ENCODE measurements at places on chromosomes 4 and X.

DNA sequence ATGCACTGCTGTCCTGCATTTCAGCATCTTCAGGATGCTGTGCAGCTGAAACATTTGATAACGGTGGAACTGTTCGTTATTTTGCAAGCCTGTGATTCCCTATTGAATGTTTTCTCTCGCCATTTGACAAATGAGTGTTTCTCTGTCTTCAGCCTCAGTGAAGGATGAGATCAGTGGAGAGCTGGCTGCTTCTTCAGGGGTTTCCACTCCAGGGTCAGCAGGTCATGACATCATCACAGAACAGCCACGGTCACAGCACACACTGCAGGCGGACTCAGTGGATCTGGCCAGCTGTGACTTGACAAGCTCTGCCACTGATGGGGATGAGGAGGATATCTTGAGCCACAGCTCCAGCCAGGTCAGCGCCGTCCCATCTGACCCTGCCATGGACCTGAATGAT, 52.6 kb downstream of the HTT start:
- DNase-seq, result no peak

- peak; percentile 56 for DNase-seq
Measured at GRCh38 chr4:879729-880077, 52.4 kb downstream of the GAK start.

DNA sequence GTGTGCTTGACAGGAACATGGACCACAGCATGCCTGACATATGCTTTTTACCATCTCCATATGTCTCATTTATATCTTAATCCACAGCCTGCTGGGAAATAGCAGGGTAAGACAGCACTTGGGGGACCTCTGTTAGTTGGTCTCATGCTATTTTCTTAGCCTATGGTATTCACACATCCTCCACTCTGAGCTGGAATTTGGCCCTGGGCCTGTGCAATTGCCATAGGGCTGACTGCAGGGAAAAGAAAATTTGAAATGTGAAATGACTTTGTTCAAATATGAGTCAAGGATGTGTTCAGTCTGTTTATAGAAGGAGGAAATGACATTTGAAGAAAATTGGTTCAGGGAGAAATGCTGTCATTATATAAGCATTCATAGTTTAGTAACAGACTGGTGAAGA, 9.6 kb upstream of the MAP7D3 start:
- no peak for DNase-seq

DNA sequence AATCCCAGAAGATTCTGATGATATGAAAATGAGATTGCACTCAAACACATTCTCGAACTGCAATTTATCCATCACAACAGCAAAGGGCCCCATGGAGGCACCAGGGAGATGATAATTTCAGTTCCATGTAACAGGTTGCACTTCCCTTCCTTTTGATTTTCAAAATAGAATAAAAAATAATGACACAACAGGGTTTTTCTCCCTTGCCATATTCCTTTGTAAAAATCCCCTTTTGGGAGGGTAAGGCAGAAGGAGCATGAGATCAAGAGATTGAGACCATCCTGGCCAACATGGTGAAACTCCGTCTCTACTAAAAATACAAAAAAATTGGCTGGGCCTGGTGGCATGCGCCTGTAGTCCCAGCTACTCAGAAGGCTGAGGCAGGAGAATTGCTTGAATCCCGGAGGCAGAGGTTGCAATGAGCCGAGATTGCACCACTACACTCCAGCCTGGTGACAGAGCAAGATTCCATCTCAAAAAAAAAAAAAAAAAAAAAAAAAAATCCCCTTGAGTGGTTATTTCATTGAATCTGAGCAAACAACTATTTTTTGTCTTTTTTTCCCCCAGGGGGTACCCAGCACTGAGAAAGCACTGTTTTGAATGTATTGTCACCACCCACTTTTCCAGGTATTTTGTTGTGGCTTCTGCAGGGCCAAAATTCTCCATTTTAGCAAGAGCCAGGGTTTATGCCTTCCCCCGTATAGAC, 26.7 kb downstream of the TBC1D9 start:
- DNase-seq, result no peak

- DNase-seq, result no peak
Measured at GRCh38 chr4:181858741-181859140, 384.5 kb upstream of the TENM3 start.

DNA sequence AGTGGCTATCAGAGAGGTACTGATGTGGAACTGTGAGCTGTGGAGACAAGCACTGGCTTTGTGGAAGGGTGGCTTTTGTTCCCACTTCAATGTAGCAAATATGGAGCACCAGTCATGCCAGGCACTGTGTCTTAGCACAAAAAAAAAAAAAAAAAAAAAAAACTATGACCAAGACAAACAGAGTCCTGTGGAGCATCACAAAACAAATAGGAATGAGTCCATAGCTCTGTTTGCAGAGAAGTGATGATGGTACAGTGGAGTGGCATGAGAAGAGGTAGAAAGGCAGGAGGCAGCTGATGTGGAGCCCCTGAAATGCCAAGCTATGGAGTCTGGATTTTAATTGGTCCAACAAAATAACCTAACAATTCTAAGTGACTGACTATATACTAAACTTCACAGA, 116.9 kb downstream of the RAB28 start:
- DNase-seq, result no peak

GRCh38 chr4:84362896-84363655, 136.0 kb downstream of the NKX6-1 start:
- no peak for DNase-seq

- no peak for DNase-seq
Measured at GRCh38 chrX:68659385-68659784, 11.9 kb downstream of the STARD8 start.

- DNase-seq, result no peak
Measured at GRCh38 chrX:77925764-77926163, 15.3 kb downstream of the ATP7A start.

GRCh38 chr4:8419222-8420041, 21.1 kb downstream of the ACOX3 start:
- no peak for DNase-seq
